ENCODE measurements at places on chromosomes 5 and 9. TPM values are rescaled to one million over a fixed set of nuclear protein-coding genes. Genes with fewer than 3 reads are reported as not detected.
A peak's percentile ranks its signal among the peaks of the same experiment; 100 is the strongest.

DNA sequence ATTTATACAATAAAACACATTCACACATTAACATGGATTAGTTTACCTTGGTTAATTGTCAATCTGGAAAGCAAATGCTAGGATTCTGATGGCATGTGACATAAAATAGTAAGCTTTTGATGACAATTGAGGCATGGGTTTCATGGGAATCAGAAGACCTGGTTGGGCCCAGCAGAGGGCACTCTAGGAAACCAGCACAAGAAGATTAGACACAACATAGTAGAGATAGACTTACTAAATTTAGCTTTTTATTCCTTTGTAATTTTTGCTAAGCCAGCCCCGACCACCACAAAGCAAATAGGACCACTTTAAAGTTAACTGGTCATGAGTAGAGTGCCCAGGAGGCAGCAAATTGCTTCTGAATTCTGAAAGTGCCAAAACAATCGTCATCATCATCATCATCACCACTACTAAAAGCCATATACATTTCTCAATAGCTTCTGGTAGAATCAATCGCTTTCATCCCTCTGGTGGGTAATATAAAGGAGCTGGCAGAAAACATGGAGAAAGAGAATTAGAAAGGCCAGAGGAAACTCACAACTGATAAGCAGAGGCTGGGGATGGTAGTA lies 163.2 kb downstream of the ARRDC3 start:
- no peaks in the 10 kb centered on the region for H3K27me3 ChIP-seq
- no peak overlapping the region for H3K27ac ChIP-seq
- no peak overlapping the region for H3K4me3 ChIP-seq

DNA sequence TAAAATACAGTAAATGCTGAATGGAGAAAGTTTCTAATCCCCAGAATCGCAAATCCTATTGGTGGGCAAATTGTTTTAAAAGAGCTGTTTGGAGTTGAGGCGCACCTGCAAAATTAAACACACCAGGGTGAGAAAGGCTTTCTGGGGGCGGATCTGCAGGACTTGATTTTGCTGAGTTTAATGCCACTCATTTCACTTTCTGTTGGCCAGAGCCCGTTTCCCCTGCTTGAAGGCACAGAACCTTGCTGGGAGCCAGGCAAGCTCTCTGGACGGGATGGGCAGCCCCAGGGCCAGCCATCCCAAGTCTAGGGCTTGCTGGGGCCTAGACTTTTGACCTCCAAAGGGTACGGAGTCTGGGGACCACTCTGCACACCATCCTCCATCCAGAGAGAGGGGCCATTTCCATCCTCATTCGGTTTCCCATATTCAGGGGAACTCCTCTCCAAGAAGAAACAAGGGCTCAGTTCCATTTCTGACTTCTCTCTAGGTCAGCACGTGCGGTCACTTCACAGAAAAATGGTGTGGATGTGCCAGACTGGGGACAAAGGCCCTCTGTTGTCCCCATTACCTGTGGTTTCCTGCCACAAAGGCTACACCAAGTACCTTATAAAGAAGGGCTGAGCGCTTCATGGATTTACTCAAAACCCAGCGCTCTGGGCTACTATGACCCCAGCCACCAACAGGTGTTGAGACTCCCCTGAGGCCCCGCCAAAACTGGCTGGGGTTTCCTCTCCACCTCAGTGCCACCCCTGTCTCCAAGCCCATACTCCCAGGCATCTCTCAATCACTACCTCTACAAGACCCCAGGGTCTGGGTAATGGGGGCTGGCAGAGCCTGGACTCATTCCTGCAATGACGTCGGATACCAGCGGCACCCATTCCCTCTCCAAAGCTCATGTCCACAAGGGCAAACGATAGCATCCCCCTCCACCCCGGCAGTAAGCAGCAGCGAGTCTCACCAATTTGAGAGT lies 170.0 kb downstream of the AUH start:
- H3K27ac ChIP-seq = peak overlapping the region; percentile 99
- DNase-seq = no peak
- no peaks in the 10 kb centered on the region for H3K27me3 ChIP-seq
- no peaks in the 10 kb centered on the region for H3K36me3 ChIP-seq
- H3K4me3 ChIP-seq = no peak overlapping the region

LCN6 gene
- not detected for total RNA-seq

DNA sequence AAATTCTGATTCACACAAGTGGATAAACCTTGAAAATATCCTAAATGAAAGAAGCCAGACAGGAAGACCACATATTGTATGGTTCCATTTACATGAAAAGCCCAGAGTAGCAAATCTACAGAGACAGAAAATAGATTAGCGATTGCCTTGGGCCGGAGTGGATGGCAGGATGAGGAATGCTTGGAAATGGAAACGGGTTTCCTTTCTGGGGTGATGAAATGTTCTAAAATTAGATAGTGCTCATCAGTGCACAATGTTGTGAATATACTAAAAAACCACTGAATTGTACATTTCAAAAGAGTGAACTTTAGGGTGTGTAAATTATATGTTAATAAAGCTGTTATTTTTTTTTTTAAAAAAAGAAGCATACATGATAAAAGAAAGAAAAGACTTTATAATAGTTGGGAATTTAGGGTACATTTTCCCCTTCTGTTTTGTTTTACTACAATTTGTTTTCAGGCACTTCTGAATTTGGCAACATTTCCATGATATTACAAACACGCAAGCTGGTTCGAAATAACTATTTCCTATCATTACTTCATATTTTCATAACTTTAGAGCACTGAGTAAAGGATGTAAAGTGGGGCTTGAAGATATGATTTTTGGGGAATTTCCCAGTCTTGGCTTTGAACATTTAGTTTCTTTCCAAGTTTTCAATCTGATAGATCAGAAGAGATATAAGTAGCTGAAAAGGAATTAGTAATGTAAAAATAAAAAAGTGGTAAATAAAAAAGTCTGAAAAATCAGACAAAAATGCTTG lies 23.9 kb downstream of the SLC35A4 start:
- no peaks in the 10 kb centered on the region for H3K36me3 ChIP-seq
- peaks cover 37% of the 10 kb centered on the region for H3K4me1 ChIP-seq
- peak overlapping the region; percentile 38 for H3K27ac ChIP-seq
- no peak for DNase-seq
- H3K4me3 ChIP-seq = no peak overlapping the region

GRCh38 chr5:76692651-76693050 lies 23.3 kb upstream of the F2R start:
- H3K36me3 ChIP-seq = no peaks in the 10 kb centered on the region
- DNase-seq = no peak
- no peak overlapping the region for H3K4me3 ChIP-seq
- no peaks in the 10 kb centered on the region for H3K27me3 ChIP-seq
- peaks cover 56% of the 10 kb centered on the region for H3K4me1 ChIP-seq

SPINK6 gene
- not detected for total RNA-seq

DNA sequence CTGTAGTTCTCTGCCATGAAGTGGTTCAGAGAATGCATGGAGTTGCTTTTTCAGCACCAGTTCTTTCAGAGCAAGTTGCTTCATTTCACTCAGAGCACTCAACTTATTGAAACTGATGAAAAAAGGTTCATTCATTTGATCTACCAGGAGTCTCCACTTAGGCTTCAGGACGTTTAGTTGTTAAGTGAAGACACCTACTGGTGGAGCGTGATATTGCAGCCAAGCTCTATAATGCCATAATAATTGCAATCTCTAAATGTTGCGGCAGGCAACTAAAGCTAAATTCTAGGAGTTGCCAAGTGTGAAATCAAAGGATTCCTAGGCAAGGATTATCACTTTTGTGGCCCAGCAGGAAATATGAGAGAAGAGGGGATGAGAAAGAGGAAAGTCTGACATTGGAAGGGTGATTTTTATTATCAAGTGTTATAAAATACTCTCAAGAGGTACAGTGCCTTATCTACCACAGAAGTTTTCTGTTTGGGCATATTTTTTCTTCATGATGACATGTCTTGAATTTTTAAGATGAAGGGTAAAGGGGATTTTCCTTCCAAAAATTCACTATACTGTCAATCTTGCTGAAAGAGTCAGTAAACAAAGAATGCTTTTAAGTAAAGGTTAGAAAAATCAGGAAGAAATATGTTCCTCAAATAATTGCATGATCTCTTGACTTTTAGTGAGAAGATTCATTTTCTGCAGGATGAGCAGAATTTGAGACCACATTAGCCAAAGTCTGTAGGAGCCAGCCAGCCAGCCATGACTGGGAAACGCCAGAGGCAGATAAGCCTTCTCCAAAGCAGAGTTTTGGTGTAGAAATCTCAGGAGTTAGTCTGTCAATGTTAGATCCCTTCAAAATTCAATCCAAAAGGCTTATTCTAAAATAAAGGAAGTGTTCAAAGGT lies 83.4 kb downstream of the SH3PXD2B start:
- DNase-seq = no peak
- no peaks in the 10 kb centered on the region for H3K4me1 ChIP-seq
- no peak overlapping the region for H3K4me3 ChIP-seq
- peaks cover 49% of the 10 kb centered on the region for H3K36me3 ChIP-seq
